Hair follicular keratinocyte (primary cell): ENCODE measurements at places on chromosomes 2 and 18. TPM values are rescaled to one million over a fixed set of nuclear protein-coding genes. Genes with fewer than 3 reads are reported as not detected.

The IL36G gene
- total RNA-seq, result 5.0 and 9.3 TPM in 2 replicates

The DNAH7 gene
- not detected in 2 replicates for total RNA-seq

The MAP3K19 gene
- not detected in 2 replicates for total RNA-seq

The TLX2 gene
- total RNA-seq, result 0.08 TPM in 1 of 2 replicates, not detected in the other

The BUB1 gene
- 14.4 and 46.6 TPM in 2 replicates for total RNA-seq

The MLPH gene
- 1.7 and 9.9 TPM in 2 replicates for total RNA-seq

The SEPTIN2 gene
- 204 and 221 TPM in 2 replicates for total RNA-seq

The PROM2 gene
- 5.9 and 7.9 TPM in 2 replicates for total RNA-seq

The FTCDNL1 gene
- 0.08 and 0.57 TPM in 2 replicates for total RNA-seq

The ZC3H6 gene
- total RNA-seq, result 1.1 and 2.4 TPM in 2 replicates

The LINC00305 gene
- not detected in 2 replicates for total RNA-seq

The DES gene
- not detected in 2 replicates for total RNA-seq

The MYCN gene
- total RNA-seq, result not detected in 2 replicates

The ZDBF2 gene
- total RNA-seq, result 2.5 and 4.2 TPM in 2 replicates

The GAL3ST2 gene
- total RNA-seq, result not detected in 2 replicates

The SS18 gene
- total RNA-seq, result 64.1 and 78.8 TPM in 2 replicates

The M1AP gene
- total RNA-seq, result 3.3 TPM in 1 of 2 replicates, not detected in the other

The COL4A3 gene
- total RNA-seq, result 0.04 TPM in 1 of 2 replicates, not detected in the other

The RTP5 gene
- total RNA-seq, result not detected in 2 replicates

The TPO gene
- total RNA-seq, result 0.23 TPM in 1 of 2 replicates, not detected in the other

The ANKAR gene
- total RNA-seq, result 0.23 and 0.53 TPM in 2 replicates

The CCDC85A gene
- total RNA-seq, result 0.08 TPM in 1 of 2 replicates, not detected in the other

The TMEM178A gene
- total RNA-seq, result 0.31 and 0.80 TPM in 2 replicates

The IDH1 gene
- total RNA-seq, result 96.1 and 114 TPM in 2 replicates

The SRD5A2 gene
- not detected in 2 replicates for total RNA-seq

The CD207 gene
- not detected in 2 replicates for total RNA-seq

The MYO3B gene
- 1.1 and 2.5 TPM in 2 replicates for total RNA-seq

The PSMA8 gene
- not detected in 2 replicates for total RNA-seq
